ENCODE measurements at places on chromosomes 11 and 22.

DNA sequence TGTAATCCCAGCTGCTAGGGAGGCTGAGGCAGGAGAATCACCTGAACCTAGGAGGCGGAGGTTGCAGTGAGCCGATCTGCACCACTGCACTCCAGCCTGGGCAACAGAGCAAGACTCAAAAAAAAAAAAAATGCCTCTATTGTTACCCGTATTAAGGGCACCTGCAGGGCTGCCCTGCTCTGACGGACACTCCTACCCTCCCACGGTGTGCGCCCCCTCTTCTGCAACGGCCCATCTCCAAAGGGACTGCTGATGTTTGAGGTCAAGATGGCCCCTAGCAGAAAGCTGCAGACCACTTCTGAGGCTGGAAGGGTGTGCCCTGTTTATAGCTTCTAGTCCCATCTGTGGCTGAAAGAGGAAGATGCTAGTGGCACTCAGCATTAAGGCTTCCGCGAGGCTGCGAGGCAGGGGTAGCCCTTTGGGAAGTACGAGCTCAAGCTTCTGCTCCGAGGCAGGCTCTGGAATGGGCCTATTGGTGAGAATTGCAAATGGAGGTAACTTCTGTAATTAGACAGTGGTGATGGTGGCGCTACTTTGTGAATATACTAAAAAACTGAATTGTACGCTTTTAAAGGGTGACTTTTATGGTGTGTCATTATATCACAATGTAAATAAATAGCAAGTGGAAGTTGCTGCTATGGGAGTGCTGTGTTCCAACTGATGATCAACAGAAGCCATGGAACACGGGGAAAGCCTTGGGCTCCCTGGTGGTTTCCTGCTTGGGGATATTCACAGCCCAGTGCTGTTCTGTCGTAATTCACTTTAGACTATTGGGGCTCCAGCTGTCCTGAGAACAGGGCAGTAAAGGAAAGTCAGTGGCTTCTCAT, 24.3 kb downstream of the ARFGAP2 start:
- DNase-seq = no peak

GRCh38 chr11:115357066-115357465, 147.1 kb downstream of the CADM1 start:
- DNase-seq = no peak

- DNase-seq = no peak
Measured at GRCh38 chr11:104275992-104276391, 112.0 kb upstream of the PDGFD start.

- no peak for DNase-seq
Measured at GRCh38 chr22:30262917-30263741, 3.5 kb downstream of the OSM start.

GRCh38 chr11:30326906-30327305, 4.0 kb downstream of the ARL14EP start:
- no peak for DNase-seq

- no peak for DNase-seq
Measured at GRCh38 chr22:36512991-36513390, 6.2 kb upstream of the FOXRED2 start.

DNA sequence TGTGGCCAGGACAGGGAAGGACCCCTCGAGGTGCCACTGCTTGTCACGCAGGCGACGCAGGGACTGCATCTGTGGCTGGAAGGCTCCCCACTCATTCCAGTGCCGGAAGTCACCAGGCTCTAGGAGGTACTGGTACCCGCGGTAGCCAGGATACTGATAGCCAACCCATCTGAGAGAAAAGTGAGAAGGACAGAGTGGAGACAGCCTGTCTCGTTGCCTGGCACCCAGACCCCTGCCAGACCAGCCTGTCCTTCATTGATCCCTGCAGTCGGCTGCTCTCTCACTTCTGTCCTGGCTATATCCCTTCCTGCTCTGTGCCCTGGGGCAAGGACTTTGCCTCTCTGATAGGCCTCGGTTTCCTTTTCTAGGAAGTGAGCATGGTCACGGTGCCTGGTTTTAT, 9.6 kb upstream of the TPST2 start:
- DNase-seq = no peak

- no peak for DNase-seq
Measured at GRCh38 chr11:67079065-67079705, 22.5 kb downstream of the RHOD start.

- no peak for DNase-seq
Measured at GRCh38 chr22:35315855-35316745, 16.4 kb downstream of the TOM1 start.

DNA sequence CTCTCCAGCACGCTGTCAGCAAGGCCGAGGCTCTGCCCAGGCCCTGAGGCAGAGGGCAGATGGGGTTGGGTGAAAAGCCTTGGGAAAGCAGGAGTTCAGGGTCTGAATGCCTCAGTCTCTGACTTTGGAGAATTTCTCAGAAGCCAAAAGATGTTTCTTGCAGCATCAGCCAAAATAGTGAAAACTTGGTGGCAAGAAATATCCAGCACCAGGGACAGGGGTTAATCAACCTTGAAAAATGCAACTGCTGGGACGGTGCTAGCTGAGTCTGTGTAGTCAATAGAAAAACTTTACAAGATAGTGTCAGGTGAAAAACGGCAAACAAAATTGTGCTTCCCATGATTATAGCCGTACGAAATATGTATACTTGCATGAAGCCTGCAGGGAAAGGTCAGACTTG, 1.4 kb upstream of the ABCC8 start:
- DNase-seq = no peak

DNA sequence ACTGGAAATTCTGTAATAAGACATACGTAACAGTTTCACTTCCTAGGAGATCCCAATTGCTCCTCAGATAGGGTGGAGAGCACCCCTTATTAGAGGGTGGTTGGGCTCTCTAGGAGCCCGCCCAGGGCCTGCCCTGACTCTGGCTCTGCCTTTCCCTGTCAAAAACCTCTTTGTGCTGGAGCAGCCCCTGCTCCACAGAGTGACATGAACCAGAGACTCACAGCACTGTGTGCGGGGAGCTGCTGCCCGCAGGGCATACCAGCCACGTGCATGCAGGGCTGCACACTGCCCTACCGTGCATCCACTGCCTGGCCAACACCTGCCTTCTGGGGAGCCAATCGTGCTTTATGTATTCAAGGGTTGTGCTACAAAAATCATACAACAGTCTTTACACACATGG, 24.3 kb downstream of the KCNQ1OT1 start:
- DNase-seq = no peak

- DNase-seq = no peak
Measured at GRCh38 chr11:66557733-66558326, 10.6 kb downstream of the CTSF start.

DNA sequence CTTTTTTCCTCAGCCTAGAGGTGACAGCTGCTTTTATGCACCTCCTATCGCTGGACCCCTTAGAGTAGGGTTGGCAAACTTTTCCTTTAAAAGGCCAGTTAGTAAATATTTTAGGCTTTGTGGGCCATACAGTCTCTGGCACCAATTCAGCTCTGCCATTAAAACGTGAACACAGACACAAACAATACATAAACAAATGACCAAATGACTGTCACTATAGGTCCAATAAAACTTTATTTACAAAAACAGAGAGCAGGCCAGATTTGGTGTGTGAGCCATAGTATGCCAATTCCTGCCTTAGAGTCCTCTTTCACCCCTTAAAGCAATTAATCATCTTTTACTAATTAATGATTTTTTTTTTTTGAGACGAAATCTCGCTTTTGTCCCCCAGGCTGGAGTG, 61.1 kb upstream of the RPS13 start:
- no peak for DNase-seq

DNA sequence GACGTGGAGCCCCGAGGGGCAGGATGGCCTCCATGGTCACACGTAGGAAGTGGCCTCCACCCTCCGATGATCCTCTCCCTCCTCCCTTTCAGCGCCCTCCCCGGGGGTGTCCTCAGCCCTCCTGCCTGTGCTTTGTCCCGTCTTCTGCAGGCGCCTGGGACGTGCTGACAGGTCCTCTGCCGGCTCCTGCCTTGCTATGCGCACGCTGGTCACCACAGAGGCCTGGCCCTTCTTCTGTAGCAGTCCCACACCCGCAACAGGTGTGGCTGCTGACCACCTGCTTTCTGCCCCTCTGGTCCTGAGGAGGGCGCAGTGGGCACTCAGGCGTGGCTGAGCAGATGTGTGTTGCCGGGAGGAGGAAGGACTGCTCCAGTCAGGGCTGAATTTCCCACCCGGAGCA, 27.7 kb upstream of the PPP6R3 start:
- no peak for DNase-seq

- DNase-seq = no peak
Measured at GRCh38 chr11:126392633-126393013, 37.1 kb downstream of the ST3GAL4 start.

- no peak for DNase-seq
Measured at GRCh38 chr22:45579806-45580725, 77.4 kb downstream of the FBLN1 start.

- DNase-seq = peak; percentile 17
Measured at GRCh38 chr22:20013382-20013871, 3.2 kb downstream of the ARVCF start.

GRCh38 chr22:44186121-44186510, 5.4 kb downstream of the PARVG start:
- DNase-seq = no peak

- no peak for DNase-seq
Measured at GRCh38 chr11:111351374-111352055, 27.6 kb downstream of the POU2AF1 start.

- DNase-seq = no peak
Measured at GRCh38 chr22:27022896-27023361, 365.5 kb downstream of the MIAT start.

- no peak for DNase-seq
Measured at GRCh38 chr11:61959114-61959513, 8.3 kb downstream of the FTH1 start.

DNA sequence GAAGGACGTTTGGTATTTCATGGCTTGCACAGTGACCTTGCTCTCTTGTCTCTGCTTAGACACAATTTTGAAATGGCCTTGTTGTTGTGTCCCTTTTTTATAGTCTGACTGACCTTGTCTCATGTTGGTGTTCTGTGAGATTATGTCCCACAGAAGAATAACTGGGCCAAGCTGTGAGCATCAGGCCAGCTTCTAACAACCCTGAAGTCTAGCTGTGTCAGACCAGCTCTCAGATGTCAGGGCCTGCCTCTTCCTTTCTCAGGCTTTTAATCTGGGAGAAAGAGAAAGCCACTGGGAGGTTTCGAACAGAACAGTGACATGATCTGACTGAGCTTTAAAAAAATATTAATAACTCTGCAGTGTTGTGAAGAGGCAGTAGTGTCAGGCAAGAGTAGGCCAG, 2.0 kb upstream of the UEVLD start:
- DNase-seq = no peak

DNA sequence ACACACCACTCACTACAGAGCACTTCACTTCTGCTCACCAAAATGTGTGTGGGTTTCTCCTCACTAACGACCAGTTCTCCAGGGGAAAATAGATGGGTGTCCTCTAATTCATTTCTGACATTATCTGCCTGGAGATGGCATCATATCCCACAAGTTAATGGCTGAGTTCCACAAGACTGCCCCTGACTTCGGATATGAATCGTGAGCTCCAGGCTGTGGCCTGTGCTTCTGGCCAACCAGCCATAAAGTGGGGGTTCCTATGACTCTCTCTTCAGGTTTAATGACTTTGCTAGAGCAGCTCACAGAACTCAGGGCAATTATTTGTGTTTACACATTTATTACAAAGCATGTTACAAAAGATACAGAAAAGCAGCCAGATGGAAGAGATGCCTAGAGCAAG, 113.0 kb upstream of the SYT13 start:
- no peak for DNase-seq

- no peak for DNase-seq
Measured at GRCh38 chr11:111855506-111855905, 15.9 kb downstream of the ALG9 start.

DNA sequence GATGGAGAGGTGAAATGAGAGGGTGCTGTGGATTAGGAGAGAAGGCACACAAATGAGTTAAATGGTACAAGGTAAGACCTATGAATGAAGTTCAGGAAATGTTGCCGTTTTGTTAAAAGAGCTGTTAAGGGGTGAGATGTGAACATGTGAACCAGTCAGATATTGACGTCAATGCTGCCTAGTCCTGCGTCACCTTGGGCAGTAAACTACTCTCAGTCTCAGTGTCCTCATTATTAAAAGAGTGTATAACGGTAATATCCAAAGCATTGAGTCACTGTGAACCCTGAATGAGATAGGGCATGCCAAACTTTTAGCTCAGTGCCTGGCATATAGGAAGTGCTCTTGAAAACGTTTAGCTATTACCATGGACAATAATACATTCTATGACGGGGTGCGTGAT, 32.4 kb upstream of the SORL1-AS1 start:
- DNase-seq = no peak

GRCh38 chr11:112615238-112615637, 346.0 kb upstream of the NCAM1 start:
- DNase-seq = no peak

- DNase-seq = no peak
Measured at GRCh38 chr22:49420651-49421050, 407.0 kb downstream of the BRD1 start.

- no peak for DNase-seq
Measured at GRCh38 chr11:92993004-92993403, 23.6 kb downstream of the MTNR1B start.

- DNase-seq = no peak
Measured at GRCh38 chr11:76600124-76600655, 70.4 kb downstream of the LRRC32 start.

- no peak for DNase-seq
Measured at GRCh38 chr11:21289686-21290085, 620.3 kb downstream of the NELL1 start.

GRCh38 chr11:83046621-83047172, 25.0 kb downstream of the RAB30 start:
- DNase-seq = no peak

GRCh38 chr11:66951135-66951534, 7.0 kb downstream of the PC start:
- DNase-seq = no peak

DNA sequence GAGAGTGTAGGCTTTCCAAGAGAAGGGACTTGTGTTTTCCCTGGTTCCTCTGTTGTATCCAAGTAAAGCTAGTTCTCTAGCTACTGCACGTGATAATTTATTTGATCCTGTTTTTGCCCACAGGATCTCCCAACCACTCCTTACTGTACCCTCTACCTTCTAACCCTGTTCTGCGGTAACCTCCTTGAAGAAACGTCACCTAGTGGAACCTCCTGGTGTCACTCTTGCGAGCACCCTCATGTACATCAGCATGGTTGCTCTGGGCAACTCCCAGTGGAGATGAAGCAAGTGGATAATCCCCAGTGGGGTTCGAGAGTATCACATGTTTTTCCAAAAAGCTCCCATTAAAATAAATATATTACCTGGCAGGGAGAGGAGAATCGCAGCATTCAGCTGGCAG, 108.9 kb upstream of the CLMP start:
- DNase-seq = no peak

GRCh38 chr22:47445716-47446290, 683.4 kb downstream of the TBC1D22A start:
- no peak for DNase-seq
